GM10248 (cell line): ENCODE measurements at places on chromosomes 7 and 10.

DNA sequence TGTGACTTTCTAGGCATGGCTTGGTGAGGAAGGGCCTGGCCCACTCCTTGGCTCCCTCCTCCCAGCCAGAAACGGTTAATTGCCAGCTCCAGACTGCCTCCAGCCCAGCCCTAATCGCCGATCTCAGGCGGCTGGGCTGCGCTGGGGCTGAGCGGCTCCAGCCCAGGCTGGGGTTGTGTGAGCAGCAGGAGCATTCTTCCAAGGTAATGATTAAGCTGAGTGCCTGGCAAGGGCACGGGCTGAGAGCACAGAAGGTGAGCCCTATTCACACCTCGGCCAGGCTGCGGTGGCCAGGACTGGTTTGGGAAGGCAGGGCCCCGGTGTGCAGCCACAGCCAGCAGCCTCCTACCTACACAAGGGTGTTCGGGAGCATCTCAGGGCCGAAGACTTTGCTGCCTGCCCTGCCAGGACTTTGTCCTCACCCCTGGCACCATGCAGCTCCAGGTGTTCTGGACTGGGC lies at the start of gene TMEM72:
TSS of gene TMEM72 (plus strand) at position 257 of the 460 bp plus-strand sequence. CDS start at position 433, 176 bp downstream.
- DNase-seq, result no peak

- no peak for DNase-seq
Observed at GRCh38 chr7:83060218-83060617, 102.5 kb downstream of the PCLO start.

DNA sequence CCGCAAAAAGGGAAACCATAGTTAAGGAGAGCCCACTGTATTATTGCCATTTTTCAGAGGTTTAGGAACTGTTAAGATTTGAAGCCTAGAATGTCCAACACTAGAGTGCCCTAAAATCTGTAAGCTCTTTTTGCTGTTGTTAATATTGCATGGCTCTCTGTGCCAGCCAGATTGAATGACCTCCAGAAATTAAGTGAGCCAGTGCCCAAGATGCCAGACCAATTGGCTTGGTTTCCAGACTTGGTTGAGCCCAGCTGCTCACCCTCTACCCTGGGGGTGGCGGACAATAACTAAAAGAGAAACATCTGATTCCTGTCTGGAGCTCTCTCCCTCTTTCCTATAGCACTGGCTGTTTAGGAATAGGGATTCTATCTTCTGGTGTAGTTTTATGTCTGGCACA lies 340.1 kb downstream of the PHF14 start:
- no peak for DNase-seq

GRCh38 chr7:139059905-139060304 lies 24.1 kb upstream of the ZC3HAV1L start:
- DNase-seq, result peak; percentile 29

DNA sequence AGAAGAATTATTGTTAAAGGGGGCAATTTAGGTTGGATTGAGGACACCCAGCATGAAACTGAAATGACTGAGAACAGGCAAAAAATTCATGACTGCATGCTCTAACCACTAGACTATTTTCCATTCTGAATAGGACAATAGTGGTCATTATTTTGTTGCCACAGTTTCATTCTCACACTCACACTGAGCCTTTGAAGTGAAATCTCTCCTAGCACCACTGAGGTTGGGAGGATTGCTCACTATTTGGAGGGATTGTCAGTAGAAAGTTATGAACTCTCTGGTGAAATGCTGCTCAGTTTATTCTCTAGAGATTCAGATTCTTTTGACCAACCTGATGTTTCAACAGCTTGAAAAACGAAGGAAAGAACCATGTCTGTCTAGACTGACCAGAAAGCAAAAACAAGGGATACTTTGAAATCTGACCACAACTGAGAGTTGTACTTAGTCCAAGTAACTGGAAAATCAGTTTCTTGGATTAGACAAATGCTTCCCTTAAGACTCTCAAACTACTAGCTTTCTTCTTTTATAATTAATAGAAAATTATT lies 191.2 kb downstream of the DYNC1I1 start:
- DNase-seq, result no peak

GRCh38 chr10:113846036-113846435 lies 7.8 kb downstream of the DCLRE1A start:
- DNase-seq, result no peak

GRCh38 chr10:78609976-78610375 lies 458.8 kb upstream of the ZMIZ1 start:
- no peak for DNase-seq

GRCh38 chr7:41832941-41833340 lies 130.1 kb upstream of the INHBA start:
- DNase-seq, result no peak

DNA sequence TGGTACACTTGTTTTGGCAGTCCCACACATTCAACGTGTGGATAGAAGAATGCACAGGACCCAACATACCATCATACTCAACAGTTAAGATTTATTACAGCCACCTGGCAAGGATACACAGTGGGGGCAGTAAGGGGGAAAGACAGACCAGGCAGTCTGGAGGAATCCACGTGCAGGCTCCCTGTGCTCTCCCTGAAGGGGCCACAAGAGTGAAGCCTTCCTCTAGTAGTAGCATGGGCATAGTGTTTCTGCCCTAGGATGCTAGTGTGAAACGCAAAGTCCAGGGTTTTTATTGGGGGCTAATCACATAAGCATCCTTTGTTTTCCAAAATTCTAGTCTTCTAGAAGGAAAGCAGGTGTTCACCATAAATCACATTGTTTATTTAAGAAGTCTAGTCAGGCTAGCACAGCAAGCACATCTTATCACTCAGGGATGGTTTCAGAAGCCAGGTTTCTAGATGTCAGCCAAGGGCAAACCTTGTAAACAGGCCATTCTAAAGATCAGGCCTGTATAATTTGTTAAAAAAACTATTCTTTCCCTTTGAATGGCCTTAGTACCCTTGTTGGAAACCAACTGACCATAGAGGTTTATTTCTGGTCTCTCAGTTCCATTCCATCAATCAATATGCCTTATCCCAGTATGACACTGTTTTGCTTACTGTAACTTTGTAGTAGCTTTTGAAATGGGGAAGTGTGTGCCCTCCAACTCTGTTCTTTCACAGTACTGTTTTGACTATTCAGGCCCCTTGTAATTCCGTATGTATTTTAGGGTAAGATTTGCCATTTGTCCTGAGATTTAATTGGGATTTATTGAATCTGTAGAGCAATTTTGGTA lies 12.4 kb upstream of the TFAM start:
- no peak for DNase-seq

- peak; percentile 12 for DNase-seq
Observed at GRCh38 chr7:25260862-25261494, 32.7 kb upstream of the NPVF start.

GRCh38 chr7:90239050-90239449 lies 5.9 kb upstream of the CFAP69 start:
- DNase-seq, result no peak

- DNase-seq, result no peak
Observed at GRCh38 chr7:116306409-116307048, 96.2 kb downstream of the TES start.

DNA sequence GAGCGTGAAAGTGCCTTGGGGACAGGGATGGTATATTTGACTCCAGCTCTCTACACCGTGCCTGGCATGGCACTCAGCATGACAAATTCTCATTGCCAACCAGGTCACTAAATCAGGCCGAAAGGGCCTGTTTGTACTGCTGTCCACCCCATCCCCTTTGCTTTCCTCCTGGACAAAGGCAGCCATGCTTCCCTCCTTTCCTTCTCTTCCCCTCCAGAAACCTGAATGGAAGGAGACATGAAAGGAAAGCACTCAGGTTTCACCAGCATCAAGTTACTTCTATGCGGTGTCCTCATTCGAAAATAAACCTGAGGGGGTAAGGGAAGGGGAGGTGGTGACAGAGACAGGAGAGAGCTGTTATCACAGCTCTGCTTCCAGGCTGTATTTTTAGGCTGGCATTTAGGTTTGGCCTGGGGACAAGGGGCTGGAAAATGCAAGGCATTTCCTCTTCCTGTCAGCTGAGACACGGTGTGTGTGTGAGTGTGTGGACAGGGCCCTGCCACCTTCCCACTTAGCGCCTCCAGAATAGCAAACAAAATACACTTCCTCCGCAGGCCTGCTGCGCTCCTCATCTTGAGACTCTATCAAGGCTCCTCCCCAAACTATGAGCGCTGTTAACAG lies 79.9 kb upstream of the COL13A1 start:
- no peak for DNase-seq

DNA sequence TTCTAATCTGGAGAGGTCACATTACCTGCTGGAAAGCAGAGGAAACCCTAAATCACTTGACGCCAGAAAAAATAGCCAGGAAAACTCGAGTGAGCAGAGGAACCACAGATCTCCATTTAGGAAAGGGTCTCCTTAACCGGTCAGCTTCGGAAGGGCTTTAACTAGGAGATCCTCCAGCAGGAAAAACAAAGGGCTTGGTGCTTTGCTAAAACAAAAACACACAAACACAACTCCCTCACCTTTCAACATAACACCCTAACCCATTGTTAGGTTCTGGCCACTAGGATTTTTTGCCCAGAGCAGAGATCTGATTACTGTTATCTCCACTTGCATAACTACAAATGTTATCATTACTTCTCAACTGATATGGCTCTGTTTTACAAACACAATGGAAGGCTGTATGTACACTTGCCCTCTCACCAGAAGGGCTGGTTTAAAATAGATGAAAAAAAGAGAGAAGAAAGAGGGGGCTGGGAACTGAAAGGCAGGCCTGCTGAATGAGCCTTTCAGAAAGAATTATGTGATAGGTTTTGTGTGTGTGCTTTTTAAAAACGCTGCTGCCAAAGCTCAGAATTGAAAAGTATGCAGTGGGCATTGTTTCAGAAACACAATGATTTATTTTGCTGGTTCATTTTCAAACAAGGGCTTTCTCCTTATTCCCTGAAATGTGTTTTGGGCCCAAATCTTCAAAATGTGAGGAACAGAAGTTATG lies 161.5 kb downstream of the FGFR2 start:
- no peak for DNase-seq
